ENCODE measurements at places on chromosomes 6 and 20. TPM values are rescaled to one million over a fixed set of nuclear protein-coding genes. Genes with fewer than 3 reads are reported as not detected.

DNA sequence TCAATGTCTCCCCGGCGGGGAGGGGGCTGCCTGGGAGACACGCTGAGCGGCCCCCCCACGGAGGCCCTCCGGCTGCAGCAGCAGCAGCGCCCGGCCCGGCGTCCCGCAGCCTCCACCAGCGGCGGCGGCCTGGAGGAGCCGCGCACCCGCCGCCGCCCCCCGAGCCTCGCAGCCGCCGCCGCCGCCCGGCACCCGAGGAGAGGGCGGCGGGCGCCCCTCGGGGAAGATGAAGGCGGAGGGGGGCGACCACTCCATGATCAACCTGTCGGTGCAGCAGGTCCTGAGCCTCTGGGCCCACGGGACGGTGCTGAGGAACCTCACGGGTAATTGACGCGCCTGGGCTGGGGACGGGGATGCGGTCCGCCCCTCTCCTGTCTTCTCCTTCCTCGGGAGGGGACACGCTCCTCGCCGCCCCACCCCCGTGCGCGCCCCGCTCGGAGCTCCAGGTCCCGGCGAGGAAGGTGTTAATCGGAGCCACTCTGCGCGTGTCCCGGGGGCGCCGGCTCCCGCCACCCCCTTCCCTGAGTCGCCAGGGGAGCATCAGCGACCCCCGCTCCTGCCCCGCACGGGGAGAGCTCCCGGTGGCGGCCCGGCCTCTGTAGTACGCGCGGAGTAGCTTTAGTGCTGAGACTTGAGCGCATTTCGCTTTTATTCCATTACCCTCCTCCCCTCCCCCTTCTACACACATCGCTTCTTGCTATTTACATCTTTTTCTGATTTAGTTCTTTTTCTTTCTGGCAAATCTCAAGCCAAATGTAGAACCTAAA is 686 bp downstream of the TMEM170B start:
- H3K36me3 ChIP-seq: no peaks in the 10 kb centered on the region
- H3K4me3 ChIP-seq: peak overlapping the region; percentile 47
- H3K27me3 ChIP-seq: no peaks in the 10 kb centered on the region
- peaks cover 13% of the 10 kb centered on the region for H3K4me1 ChIP-seq

Gene EYS
- total RNA-seq: not detected

DNA sequence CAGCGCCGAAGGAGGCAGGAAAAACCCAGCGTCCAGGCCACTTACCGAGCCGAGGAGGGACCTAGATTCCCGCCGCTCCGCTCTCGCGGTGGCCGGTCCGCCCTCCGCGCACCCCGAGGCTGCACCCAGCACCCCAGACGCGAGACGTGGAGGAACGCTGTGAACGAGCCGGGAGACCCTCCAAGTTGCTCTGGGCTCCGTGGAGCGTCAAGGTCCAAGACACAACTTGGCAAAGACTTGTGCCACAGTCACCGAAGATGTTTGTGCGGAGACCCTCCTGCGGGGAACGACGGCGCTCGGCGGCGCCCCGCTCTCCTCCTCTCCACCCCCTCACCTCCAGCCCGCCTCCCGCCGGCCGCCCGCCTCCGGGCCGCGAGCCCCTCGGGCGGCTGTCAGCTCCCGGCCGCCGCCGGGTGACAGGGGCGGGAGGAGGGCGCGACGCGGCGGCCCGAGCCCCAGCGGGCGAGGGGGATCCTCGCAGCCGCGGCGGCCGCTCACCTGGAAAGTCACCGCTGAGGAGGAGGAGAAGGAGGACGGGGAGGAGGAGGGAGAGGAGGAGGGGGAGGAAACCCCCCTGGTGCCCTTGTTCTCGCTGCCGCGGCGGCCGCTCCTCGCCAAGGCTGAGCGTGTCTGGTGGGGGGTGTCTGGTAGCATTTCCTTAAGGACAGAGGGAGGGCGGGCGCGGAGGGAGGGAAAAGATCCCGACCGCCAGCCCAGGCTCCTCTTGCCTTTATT is 637 bp upstream of the HIVEP2 start:
- peak overlapping the region; percentile 98 for H3K27ac ChIP-seq
- no peaks in the 10 kb centered on the region for H3K36me3 ChIP-seq
- DNase-seq: peak; percentile 67
- peak overlapping the region; percentile 89 for H3K4me3 ChIP-seq
- H3K4me1 ChIP-seq: peaks cover 41% of the 10 kb centered on the region
- no peaks in the 10 kb centered on the region for H3K27me3 ChIP-seq

- no peak overlapping the region for H3K27ac ChIP-seq
- H3K4me3 ChIP-seq: no peak overlapping the region
- H3K4me1 ChIP-seq: no peaks in the 10 kb centered on the region
- H3K27me3 ChIP-seq: no peaks in the 10 kb centered on the region
Measured at GRCh38 chr20:41175201-41175651, 37.9 kb downstream of the PLCG1 start.

GRCh38 chr6:41498968-41499599 is 47.1 kb upstream of the FOXP4 start:
- peaks cover 11% of the 10 kb centered on the region for H3K27me3 ChIP-seq
- no peak overlapping the region for H3K4me3 ChIP-seq
- no peak for DNase-seq
- H3K27ac ChIP-seq: no peak overlapping the region
- H3K4me1 ChIP-seq: no peaks in the 10 kb centered on the region

DNA sequence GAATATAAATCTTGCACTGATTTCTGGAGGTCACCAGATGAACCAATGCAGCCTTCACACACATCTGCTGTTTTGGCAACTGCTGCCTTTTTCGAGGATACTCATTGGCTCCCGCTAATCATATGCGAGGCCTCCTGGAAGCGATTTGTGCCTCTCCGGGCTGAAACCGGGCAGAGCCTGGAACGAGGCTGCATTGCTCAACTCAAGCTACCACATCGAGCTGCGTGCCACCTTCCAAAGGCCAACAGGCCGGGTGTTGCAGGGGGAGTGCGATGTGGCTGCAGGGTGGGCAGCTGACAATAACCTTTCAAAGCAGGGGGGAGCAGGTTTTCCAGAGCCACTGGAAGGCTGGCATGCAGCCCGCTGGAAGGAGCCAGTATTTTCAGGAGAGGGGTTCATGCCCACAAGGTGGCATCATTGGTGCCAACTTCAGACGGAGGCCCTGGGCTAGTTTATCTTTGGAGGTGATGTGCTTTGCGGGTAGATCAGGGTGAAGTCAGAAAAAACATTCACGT is 122.6 kb upstream of the IFNGR1 start:
- peak; percentile 40 for DNase-seq
- H3K36me3 ChIP-seq: no peaks in the 10 kb centered on the region
- no peaks in the 10 kb centered on the region for H3K27me3 ChIP-seq
- H3K27ac ChIP-seq: no peak overlapping the region
- H3K4me3 ChIP-seq: no peak overlapping the region
- H3K4me1 ChIP-seq: peaks cover 9% of the 10 kb centered on the region

Gene IPCEF1
- total RNA-seq: 19.2 TPM

- H3K4me1 ChIP-seq: no peaks in the 10 kb centered on the region
- no peak for DNase-seq
- no peaks in the 10 kb centered on the region for H3K27me3 ChIP-seq
- H3K27ac ChIP-seq: no peak overlapping the region
- no peak overlapping the region for H3K4me3 ChIP-seq
Measured at GRCh38 chr6:124567401-124567800, 394.8 kb upstream of the RNF217 start.

- H3K4me1 ChIP-seq: no peaks in the 10 kb centered on the region
- H3K4me3 ChIP-seq: no peak overlapping the region
- no peak for DNase-seq
Measured at GRCh38 chr6:57254055-57254717, 32.1 kb upstream of the RAB23 start.

Gene GABBR1
- 8.3 TPM for total RNA-seq

DNA sequence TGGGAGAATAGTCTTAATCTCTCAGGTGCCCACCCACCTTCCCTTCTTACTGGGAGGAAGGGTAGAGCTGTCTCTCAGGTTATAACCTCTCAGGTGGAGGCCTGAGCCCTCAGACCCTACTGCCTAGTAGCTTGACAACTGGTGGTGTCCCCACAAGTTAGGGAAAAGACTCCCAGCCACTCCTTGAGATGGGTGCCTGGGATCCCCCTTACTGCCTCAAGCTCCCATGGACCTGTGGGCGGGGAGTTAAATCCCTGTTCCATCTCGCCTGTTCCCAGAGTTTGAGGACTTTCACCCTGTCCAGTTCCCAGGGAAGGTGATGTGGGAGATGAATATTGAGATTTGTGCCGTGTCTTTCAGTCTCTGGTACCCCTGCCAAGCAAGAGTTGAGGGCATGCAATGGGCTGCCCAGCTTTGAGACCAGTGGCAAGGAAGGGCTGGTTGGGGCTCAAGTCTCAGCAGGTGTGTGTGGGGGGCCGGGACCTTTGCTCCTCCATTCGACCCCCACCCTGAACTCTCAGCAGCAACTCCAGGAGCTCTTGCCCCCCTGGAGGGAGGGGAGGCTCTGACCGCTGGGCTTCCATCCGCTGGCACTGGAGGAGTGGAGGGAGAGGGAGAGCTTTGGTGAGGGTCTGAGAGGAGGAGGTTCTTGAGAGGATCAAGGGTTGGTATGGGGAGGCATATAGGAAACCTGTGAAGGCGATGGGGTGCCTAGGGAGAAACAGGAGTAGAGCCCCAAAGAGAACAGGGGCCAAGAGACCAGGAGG is 1.1 kb upstream of the PBX2 start:
- H3K4me3 ChIP-seq: peak overlapping the region; percentile 95
- peaks cover 59% of the 10 kb centered on the region for H3K4me1 ChIP-seq
- DNase-seq: no peak
- H3K36me3 ChIP-seq: peaks cover 24% of the 10 kb centered on the region

Gene TNNC2
- not detected for total RNA-seq

GRCh38 chr6:166307082-166308032 is 835 bp downstream of the PRR18 start:
- H3K4me3 ChIP-seq: no peak overlapping the region
- peaks cover 5% of the 10 kb centered on the region for H3K4me1 ChIP-seq
- DNase-seq: no peak
- H3K27ac ChIP-seq: no peak overlapping the region
- H3K36me3 ChIP-seq: no peaks in the 10 kb centered on the region

DNA sequence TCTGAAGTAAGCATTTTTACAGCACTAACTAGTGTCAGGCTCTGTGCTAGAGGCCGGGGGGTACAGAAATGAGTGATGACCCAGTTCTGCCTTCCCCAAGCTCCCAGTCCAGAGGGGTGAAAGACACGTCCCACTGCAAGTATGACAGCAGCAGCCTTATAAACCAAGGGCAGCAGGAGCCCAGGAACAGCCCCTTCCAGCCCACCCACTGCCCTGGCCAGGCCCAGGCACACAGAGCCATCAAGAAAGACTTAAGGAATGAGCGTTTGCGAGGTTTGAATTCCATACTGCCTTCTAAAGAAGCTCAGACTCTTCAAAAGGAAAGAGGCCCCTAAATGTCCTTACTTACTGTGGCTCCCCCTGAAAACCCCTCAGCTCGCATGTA is 10.0 kb downstream of the TRERF1 start:
- H3K4me3 ChIP-seq: no peak overlapping the region

Gene CTCFL
- not detected for total RNA-seq

DNA sequence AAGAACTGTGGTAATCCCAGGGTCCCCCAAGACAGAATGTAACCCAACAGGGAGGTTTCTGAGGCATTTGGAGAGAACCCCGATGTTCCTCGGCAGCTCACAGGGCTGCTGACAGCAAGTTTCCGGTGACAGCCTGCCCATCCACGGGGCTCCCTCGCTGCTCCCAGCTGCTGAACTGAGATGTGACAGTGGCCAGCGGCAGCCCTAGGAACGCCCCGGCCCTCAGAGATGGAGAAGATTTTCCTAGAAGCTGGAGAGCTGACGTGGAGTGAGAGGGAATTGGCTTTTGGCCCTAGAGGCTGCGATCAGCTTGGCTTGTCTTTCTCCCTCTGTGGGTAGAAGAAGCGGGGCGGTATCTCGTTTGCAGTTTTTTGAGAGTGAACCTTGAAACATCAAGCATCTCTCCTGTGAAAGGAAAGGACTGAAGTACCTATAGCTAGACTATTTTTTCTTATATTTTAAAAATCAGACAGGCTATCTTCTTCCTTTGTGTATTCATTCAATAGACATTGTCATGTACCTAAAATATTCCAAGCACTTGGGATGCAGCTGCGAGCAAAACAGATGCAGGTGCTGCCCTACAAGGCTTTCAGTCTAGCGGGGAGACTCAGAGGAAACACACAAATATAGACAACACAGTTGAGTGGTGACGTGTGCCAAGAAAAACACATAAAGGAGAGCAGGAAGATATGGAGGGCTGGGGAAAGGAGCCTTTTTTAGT is 28.4 kb upstream of the NFATC2 start:
- no peak overlapping the region for H3K27ac ChIP-seq
- no peaks in the 10 kb centered on the region for H3K27me3 ChIP-seq
- no peaks in the 10 kb centered on the region for H3K36me3 ChIP-seq
- no peak for DNase-seq

DNA sequence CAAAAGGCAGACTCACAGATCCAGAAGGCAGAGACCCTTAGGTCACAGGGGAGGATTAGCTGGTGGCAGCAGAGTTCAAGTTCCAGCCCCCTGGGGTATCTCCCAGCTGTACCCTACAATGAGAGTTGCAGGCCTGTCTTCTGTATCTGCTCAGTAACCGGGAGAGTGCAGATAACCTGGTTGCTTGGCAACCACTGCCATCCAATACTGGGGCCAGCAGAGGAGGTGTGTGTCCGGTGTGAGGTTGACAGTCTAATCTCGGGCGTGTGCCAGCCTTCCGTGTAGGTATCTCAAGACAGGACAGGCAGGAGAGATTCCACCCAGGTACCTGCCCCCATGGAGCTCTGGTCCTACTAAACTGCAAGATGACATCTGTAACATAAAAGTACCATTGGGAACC is 56.6 kb upstream of the TBC1D7 start:
- H3K4me1 ChIP-seq: peaks cover 6% of the 10 kb centered on the region
- no peak overlapping the region for H3K4me3 ChIP-seq
- H3K27ac ChIP-seq: no peak overlapping the region

DNA sequence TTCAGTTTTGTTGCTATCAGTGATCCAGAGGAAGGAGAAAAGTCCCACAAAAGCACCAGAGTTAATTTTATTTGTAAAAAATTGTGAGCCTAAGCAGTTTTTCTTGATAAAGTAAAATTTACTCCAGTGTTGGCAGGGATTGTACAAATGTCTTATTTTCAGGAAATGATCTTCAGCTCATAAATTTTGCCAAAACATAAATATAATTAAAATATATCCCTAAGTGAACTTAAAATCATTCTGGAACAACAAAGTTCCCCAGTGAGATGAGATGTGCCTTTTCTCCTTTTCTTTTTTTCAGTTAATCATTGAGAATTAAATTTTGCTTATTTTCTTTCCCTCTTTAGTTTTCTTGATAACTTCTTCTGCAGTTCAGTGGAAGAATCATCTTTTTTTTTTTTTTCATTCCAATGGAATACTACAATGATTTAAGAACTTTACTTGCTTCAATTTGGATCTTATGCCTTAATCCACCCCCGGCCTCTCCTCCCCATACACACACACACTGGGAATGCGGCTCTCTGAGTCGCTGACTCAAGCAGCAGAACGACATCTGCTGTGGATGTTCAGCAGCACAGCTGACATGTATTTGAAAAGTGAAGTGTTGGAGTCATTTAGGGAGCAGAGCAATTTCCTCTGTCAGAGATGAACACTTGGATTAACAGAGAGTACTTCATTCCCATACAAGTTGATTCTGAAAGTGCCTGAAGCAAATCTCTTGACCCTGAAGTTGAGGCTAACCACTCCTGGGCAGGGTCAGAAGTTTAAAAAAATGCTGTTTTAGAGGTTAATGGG is 27.7 kb upstream of the LAMA4 start:
- H3K27ac ChIP-seq: no peak overlapping the region
- H3K4me1 ChIP-seq: peaks cover 19% of the 10 kb centered on the region
- no peaks in the 10 kb centered on the region for H3K36me3 ChIP-seq
- peaks cover 15% of the 10 kb centered on the region for H3K27me3 ChIP-seq
- no peak overlapping the region for H3K4me3 ChIP-seq
- DNase-seq: no peak

Gene OLIG3
- 0.26 TPM for total RNA-seq

GRCh38 chr6:52958546-52959255 is 36.4 kb downstream of the GSTA4 start:
- H3K4me3 ChIP-seq: no peak overlapping the region
- no peak overlapping the region for H3K27ac ChIP-seq
- no peak for DNase-seq
- H3K36me3 ChIP-seq: no peaks in the 10 kb centered on the region
- no peaks in the 10 kb centered on the region for H3K4me1 ChIP-seq

Gene TCF15
- not detected for total RNA-seq
